ENCODE measurements at places on chromosomes 2 and 18.

DNA sequence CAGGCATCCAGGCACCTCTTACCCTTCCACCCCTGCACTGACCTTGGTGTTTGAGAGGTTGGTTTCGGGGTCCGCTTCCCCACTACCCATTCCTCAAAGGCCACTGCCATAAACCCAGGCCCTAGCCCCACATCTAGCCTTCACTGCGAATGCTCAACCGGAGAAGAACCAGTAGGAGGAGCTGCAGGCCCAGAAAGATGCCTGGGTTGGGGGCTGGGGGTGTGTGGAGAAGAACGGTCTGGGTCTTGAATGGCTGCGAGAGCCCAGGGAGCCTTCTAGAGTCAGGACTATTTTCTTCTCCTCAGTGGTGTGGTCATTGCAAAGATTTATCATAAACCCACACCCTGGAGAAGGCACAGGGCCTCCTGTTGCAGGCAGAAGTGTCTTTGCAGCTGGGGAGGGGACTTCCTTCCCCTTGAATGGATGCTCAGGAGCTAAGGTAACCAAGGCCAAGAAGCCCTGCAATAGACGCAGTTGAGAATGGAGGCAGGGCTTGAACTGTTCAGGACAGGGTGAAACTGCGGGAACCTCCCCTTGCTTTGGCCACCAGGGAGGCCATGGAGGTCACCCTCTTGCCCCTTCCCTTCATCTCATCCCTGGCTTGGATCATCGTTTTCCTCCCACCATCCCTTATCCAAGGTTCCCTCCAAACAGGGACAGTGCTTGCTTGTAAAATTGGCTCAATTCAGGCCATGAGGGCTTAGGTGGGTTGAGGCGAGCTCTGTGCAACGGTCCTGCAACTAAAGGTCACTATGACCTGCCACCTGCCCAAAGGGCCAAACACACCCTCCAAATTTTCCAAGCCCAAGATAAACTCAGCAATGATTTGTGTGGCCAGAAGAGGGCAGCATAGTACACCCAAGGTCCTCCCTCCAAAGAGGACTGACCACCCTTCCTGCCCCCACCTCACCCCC is 20.9 kb downstream of the THNSL2 start:
- peak; percentile 87 for DNase-seq

DNA sequence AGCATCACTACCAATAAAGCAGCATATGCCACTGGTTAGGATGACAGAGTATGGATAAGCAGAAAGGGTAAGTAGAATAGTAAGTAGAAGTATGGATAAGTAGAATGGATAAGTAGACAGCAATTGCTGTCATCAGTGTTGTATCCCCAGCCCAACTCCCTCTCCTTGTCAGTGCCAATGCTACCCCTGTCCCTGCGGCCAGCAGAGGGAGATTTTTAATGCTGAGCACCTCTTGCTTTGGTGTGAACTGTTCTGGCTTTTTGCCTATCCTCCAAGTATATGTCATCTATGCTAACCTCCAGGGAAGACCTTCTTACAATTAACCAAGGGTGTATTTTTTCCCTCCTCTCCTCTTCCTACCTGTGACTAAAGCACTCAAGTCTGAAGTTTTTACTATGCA is 136.7 kb upstream of the SPHKAP start:
- DNase-seq = no peak

- DNase-seq = no peak
Measured at GRCh38 chr2:46379213-46380037, 82.2 kb downstream of the EPAS1 start.

GRCh38 chr2:218831378-218831990 is at the start of gene PRKAG3:
Gene PRKAG3 (minus strand): TSS chr2:218831803.
- no peak for DNase-seq

- DNase-seq = no peak
Measured at GRCh38 chr2:109209412-109209811, 80.4 kb downstream of the SH3RF3 start.

DNA sequence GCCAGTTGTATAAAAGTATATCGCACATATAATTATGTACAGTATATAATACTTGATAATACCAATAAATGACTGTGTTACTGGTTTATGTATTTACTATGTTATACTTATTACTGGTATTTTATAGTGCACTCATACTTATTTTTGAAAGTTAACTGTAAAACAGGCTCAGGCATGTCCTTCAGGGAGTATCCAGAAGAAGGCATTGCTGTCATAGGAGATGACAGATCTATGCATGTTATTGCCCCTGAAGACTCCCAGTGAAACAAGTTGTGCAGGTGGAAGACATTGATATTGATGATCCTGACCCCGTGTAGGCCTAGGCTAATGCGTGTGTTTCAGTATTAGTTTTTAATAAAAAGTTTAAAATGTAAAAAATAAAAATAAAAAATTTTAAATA is 20.3 kb upstream of the ASXL3 start:
- no peak for DNase-seq

- no peak for DNase-seq
Measured at GRCh38 chr2:241114836-241115235, 12.7 kb upstream of the MTERF4 start.

- DNase-seq = no peak
Measured at GRCh38 chr2:126635281-126635680, 20.7 kb upstream of the GYPC start.

- peak; percentile 90 for DNase-seq
Measured at GRCh38 chr18:22268641-22269128, 99.3 kb downstream of the GATA6 start.

DNA sequence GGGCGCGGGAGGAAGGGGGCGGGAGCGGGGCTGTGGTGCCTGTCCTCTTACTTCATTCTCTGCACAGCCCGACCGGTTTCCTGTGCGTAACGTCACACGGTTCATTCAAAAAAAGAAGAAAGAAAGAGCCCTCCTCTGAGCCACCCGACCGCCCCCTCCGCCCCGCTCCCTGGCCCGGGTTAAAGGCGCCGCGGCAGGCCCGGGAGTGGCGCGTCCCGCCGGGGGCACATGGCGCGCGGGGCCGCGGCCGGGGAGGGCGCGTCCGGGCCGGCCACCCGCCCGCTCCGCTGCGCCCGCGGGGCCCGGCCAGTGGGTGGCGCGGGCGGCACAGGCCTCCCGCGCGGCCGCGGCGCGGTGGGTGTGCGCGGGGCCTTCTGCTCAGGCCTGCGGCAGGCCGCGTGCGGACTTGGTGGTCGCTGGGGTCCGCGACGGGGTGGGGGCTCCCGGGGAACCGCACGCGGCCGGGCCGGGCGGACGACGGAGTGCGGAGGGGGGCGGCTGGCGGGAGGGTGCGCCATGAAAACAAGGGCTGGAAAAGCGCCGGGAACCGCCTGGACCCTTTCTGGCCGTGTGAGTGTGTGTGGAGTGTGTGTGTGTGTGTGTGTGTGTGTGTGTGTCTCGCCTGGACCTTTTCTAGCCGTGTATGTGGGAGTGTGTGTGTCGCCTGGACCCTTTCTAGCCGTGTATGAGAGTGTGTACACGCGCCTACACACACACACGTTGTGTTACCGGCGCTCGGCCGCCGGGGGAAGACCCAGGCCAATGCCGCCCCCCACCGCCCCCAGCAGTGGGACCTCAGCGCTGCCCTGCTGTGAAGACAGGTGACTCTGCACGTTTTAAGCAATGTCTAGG is 780 bp upstream of the BCL2 start:
- peak; percentile 98 for DNase-seq

- no peak for DNase-seq
Measured at GRCh38 chr2:50991602-50992001, 40.3 kb downstream of the NRXN1 start.

DNA sequence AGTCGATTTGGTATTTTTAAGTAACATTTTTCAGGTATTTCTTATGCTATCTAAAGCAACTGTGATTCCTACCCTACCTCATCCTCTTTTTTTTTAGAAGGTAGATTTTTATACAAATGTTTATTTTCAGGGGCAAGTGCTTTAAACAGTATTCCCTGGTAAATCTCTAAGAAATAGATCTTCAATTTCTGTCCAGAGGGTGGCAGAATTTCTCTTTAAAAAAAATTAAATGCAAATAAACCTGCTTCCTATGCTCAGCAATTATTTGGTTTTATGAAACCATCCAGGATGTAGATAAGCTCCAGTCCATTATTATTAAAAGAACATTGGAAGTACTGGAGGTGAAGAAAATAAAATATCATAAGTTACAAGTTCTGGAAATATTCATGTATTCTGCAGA is 191.9 kb downstream of the MYO3B start:
- no peak for DNase-seq

DNA sequence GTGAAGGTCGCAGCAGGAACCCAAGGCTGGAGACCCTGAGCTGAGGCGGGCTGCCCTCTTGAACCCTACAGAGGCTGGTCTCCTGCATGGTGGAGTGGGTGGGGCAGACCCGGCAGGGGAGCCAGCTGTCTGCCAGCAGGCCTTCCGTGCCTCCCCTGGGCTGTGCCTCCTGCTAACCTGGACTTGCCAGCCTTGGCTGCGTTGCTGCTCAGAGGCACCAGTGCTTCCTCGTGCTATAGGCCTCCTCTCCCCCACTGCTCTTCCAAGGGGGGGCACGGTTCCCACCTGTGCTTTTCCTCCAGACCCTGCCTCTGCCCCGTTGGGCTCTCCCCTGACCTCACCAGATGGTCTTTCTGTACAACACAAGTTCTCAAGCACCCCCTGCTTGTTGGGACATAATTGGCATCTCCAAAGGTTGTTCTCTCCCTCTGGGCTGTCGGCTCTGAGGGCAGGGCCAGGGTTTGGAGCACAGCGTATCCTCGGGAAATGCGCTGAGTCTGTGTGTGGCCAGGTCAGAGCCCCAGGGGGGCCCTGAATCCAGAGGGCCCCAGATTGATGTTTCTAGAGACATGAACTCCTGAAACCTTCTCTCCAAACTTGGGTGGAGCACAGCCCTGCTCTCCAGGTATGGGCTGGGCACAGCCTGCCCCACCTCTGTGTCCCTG is 6.7 kb downstream of the ARHGEF4 start:
- no peak for DNase-seq

DNA sequence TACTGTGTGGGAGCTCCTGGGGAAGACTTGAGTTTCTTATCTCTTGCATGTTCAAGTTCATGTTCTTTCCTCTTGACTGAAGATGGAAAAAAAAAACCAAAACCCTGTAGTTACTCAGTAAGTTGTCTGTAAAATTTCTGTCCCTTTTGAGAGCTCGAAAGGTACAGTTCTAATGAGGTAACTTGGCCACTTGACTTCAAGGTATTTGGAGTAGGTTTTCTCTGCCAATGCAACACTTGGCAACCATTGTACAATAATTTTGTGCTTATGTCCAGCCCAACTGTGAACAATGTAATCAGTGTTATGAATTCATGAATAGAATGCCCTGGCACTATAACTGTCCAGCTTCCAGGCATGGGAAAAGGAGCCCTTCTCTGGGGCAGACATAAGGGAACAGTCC is 111.0 kb downstream of the LIPG start:
- DNase-seq = no peak

- no peak for DNase-seq
Measured at GRCh38 chr18:34611904-34612303, 98.2 kb upstream of the DTNA start.

DNA sequence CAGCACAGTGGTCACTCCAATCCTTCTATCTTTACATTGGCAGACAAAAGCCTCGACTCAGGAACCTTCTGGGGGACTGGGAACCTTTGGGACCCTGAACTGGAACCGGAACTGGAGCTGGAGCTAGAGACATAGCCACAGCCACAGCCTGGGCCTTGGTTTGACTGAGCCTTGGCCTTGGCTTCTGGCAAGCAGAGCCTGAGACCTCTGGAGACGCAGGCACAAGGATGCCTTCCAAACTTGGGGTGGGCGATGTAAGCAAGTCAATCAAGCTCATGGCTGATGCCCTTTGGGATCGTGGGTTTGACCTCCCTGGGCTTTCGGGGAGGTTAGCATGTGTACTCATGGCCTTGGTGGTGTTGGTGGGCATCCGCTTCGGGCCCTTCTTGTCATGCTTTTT is 619.3 kb downstream of the MBD2 start:
- DNase-seq = no peak

GRCh38 chr2:35125871-35126270 is 1229.7 kb upstream of the CRIM1 start:
- DNase-seq = no peak

DNA sequence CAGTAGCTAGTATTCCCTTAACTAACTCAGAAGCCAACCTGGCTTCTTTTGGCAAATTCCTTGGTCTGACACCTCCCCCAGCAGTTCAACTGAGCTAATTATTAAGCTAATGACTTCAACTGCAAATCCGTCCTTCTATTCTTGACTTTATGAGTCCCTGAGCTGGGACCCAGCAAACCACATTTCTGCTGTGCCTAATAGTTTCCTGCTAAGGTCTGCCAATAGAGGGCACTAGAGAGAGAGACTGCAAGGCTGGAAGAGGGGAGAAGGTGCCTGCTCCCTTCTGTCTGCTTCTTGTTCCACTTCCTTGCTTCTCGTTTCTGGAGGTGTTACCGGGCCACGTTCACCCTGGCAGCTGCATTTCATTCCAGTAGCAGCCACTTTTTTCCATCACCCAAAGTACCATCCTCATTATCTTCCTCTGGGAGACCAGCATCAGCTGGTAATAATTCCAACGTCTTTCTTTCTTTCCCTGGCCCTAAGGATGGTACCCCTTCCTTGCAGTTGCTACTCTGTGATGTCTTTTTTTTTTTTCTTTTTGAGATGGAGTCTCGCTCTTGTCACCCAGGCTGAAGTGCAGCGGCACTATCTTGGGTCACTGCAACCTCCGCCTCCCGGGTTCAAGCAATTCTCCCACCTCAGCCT is 352.0 kb downstream of the TNS1 start:
- peak; percentile 34 for DNase-seq

DNA sequence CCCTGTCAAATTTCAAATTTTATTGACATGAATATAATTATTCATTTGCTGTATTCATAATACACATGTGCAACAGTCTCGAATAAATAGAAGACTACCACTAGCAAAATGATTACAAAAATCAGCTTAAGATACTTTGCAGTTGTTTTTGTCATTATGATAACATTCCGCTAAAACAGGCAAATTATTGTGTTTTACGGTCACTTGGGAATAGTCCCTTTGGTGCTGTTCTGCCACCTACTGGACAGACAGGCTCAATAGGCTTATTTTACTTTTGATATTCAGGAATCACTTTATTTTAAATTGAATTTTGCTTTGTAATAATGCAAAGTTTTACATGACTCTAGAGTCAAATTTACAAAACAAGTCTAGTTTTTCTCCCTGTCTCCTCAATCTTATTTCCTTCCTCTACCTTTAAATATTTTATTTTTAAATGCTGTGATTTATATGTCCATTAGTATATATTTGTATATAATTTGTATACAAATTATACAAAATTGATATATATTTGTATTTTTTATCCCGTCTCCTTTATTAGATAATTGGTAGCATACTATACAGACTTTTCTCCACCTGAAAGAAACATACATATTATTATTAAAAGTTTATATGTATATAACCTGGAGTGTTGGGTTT is 456.3 kb downstream of the DLGAP1 start:
- DNase-seq = peak; percentile 60

- DNase-seq = no peak
Measured at GRCh38 chr18:13186687-13187086, 31.9 kb upstream of the LDLRAD4 start.

All from NCI-H146 (cell line).